ENCODE measurements at places on chromosomes 16 and 17.

DNA sequence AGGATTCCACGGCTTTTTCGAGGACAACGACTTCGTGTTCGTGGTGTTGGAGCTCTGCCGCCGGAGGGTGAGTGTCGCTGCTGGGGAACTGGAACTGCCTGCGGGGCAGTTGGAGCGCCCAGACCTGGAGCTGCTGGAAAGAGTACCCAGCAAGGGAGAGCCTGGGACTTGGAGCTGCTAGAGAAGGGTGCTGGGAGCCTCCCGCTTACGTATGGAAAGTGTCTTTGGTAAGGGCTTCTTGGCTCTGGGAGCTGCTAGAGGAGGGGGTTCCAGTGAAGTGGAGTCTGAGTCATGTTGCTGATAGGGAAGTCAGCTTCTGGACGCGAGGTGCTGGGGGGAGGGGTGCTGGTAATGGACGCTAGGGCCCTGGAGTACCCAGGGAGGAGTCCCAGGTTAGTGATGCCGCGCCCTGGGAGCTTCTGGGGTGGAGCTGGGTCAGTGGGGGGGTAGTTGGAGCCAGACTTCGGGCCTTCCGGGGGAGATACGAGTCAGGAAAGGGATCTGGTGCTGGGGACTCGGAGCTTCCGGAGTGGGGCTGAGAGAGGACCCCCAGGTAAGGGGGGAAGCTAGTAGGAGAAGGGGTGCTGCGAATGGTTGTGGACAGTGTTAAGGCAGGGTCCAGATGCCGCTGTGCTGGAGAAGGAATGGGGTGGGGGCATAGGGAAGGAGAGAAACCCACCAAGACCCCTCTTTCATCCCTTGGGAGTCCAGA, 741 bp downstream of the PLK1 start:
- DNase-seq, result no peak

DNA sequence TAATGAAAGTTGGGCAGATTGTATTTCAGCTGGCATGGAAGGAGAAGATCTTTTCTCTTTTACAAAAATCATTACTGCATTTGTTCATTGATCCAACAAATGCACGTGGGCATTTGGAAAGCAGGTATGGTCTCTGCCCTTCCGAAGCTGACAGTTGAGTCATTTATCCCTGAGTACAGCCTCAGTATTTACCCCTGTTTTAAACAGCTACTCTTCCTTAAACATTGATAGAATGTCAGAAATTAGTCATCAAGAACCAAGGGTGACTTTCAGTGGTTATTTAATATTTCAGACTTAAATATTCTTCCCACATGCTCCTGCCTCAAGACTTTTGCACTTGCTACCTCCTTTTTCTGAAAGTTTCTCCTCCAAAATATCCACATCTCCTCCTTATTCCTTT, 226.7 kb upstream of the HSBP1 start:
- no peak for DNase-seq

DNA sequence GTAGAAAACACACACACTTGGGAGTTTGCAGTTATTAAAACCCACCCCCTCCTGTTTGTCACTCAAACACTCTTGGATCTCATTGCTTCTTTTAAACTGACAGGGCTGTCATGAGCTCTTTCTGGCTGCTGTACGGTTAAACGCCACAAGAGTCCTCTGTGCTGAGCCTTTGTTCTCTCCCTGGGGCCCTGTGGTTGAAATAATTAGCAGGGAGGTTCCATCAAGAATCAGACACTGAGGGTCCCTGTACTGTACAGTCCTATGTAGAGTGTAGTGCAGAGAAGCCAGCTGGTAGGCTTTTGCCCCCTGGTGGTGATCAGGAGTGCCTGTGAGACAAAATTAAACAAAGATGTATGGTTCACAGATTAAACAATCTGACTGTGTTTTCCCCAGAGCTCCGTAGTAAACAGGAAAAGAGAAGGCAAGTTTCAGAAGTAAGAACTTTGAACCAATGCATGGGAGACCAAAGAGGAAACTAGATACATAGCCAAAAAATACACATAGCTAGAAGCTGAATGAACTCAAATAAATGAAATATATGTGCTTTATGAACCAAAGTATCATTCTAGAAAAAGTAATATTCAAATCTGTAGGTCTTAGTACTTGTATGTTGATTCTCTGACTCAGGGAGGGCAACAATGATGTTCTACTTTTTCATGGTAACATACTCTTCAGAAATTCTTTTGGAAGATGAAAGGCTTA, 1.4 kb upstream of the SSH2 start:
- peak; percentile 44 for DNase-seq

GRCh38 chr16:9570521-9570920, 479.1 kb downstream of the HAPSTR1 start:
- DNase-seq, result no peak

- DNase-seq, result no peak
Measured at GRCh38 chr17:41535764-41536481, 7.8 kb upstream of the KRT19 start.

DNA sequence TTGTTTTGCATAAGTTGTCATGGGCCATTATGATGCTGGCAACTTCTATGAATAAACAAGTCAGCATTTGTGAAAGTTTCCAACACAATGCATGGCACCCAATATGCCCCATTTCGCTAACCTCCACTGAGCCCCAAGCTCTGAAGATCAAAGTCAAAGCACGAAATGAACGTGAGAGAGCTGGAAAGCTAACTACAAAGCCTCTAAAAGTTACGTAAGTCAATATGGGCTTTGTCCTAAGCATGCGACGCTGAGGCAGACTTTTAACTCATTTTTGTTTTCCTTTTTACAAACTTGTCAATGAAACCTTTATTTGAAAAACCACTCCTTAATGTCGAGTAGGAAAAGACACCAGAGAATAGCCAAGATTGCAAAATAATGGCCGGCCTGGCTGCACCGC, 131.6 kb upstream of the NUDT7 start:
- no peak for DNase-seq

DNA sequence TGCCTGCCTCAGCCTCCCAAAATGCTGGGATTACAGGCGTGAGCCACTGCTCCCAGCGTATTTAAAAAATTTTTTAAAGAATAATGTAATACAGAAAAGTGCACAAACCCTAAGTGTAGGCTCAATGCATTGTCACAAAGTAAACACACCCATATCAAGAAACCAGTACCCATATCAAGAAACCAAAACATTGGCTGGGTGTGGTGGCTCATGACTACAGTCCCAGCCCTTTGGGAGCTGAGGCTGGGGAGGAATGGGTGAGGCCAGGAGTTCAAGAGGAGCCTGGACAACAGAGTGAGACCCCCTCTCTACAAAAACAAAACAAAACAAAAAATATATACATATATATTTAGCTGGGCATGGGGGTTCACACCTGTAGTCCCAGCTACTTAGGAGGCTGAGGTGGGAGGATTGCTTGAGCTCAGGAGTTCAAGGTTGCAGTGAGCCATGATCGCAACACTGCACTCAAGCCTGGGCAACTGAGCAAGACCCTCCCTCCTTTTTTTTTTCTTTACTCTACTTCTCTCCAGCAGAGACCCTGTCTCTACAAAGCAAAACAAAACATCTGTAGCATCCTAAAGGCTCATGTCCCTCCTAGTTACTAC, 9.3 kb upstream of the PRR14 start:
- DNase-seq, result no peak

- no peak for DNase-seq
Measured at GRCh38 chr17:72236980-72237633, 116.3 kb downstream of the SOX9 start.

DNA sequence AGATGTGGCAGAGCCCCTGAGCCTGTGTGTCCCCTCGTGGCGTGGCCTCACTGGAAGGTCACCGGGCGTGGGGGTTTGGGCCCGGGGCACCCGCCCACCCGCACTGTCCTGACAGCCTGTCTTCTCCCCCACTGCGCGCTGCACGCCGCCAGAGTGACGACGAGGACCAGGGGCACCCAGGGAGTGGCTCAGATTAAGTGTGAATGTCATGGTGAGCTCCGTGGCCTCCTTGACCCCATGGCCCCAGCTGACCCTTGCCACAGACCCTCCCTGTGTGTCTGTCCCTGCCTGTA, 15.1 kb downstream of the PRSS27 start:
- no peak for DNase-seq

GRCh38 chr17:33562792-33563191, 269.7 kb upstream of the ASIC2 start:
- no peak for DNase-seq

DNA sequence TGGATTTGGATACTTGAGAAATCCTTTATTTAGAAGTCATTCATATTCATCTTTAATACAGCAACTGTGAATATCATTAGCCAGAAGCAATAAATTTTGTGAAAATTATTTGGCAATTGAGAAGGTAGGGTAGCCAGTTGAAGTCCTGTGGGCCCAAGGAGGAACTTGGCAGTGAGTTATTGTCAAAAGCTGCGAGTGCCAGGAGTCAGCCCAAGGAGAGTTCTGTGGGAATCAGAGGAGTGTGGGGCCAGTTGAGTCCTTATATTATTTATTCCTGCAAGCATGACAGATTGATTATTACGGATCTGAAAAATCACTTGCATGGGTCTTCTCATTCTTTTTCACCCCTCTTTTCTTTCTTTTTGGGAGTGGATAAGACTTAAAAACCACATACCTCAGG, 38.3 kb downstream of the PRKCA start:
- DNase-seq, result no peak

DNA sequence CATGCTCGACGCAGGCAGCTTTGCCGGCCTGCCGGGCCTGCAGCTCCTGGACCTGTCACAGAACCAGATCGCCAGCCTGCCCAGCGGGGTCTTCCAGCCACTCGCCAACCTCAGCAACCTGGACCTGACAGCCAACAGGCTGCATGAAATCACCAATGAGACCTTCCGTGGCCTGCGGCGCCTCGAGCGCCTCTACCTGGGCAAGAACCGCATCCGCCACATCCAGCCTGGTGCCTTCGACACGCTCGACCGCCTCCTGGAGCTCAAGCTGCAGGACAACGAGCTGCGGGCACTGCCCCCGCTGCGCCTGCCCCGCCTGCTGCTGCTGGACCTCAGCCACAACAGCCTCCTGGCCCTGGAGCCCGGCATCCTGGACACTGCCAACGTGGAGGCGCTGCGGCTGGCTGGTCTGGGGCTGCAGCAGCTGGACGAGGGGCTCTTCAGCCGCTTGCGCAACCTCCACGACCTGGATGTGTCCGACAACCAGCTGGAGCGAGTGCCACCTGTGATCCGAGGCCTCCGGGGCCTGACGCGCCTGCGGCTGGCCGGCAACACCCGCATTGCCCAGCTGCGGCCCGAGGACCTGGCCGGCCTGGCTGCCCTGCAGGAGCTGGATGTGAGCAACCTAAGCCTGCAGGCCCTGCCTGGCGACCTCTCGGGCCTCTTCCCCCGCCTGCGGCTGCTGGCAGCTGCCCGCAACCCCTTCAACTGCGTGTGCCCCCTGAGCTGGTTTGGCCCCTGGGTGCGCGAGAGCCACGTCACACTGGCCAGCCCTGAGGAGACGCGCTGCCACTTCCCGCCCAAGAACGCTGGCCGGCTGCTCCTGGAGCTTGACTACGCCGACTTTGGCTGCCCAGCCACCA, 9.7 kb downstream of the VASN start:
- no peak for DNase-seq

GRCh38 chr16:75861311-75862097, 135.2 kb upstream of the CPHXL start:
- DNase-seq, result no peak

DNA sequence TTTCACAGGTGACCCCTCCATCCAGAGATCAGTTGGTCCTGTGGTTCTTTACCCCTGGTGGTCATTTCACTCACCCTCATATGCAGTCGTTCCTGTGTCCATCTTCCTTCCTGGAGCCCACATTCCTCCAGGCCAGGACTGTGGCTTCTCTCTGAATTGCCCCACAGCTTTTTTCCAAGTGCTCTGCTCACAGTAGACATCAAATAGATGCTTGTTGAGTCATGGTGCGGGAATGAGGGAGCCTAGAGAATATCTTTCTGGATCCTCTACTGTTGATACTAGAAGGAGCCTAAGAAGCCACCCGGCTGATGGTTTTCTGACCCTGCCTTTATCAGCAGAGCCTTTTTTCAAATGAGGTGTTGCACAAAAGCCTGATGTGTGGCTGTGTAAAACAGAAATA, 10.4 kb downstream of the USB1 start:
- no peak for DNase-seq

DNA sequence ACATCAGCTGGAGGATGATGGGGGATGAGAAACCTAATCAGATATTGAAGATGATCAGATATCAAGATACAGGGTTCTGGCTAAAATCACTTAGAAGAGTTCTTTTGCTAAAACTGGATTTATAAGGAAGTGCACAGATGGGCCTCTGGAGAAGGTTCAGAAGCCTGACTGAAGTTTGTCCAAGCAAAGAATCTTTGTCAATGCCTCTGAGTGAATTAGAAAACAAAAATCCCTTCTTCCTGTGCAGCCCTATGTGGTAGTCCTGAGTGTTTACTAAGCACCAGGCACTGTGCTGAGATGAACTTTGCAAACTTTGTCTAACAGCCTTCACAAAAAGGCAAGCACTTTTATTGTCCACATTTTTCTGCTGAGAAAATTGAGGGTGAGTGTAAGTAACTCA, 11.4 kb upstream of the CENPV start:
- DNase-seq, result no peak

DNA sequence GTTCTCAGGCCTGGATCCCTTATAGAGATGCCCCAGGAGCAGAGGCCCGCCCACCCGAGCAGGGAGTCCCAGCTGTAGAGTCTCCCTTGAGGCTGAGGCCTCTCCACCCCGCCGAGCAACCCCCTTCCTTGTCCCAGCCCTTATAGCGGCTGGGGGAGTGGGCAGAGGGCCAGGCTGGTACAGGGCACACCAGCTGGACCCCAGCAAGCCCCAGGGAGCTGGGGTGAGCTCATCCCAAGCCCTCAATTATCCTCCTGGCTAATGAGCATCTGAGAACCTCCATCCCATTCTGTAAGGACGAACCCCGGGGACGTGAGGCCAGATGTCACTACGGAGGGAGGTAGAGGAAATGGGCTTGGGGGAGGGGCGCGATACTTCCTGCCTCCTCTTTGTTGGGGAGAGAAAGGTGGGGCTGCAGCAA, 3.2 kb upstream of the SNN start:
- DNase-seq, result no peak

DNA sequence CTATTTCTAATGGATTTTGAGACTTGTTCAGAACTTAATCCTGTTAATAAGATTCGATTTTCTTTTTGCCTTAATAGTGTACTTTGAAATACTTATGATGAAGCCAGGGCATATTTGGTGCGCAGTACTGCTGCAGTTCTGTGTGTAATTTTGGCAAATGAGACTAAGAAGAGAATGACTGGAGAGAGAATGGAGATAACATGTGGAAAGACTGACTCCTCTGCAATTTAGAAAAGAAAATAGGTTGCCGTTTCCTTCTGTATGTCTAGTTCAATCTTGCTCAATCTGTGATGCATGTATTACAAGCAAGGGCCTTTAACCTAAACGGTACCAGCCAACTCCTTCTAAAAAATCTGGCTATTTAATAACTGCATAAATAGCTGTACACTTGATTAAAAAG, 285.1 kb upstream of the CDH11 start:
- no peak for DNase-seq

GRCh38 chr16:54282928-54283724, 3.5 kb downstream of the IRX3 start:
- DNase-seq, result no peak

DNA sequence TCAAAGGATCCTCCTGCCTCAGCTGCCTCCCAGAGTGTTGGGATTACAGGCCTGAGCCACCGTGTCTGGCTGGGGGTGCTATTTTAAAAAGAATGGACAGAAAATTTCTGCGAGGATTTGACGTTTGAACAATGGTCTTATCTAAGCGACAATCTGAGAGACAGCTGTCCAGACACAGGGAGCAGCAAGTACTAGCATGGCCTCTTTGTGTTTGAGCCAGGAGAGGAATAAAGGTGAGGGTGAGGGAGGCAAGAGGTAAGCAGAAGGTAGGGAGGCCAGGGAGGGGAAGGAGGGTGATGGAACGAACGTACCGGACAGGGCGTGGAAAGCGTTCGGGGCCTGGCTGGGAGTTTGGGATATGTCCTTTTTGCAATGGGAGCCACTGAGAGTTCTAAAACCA, 59.2 kb downstream of the PITPNC1 start:
- DNase-seq, result no peak

Measured in GM04504 (cell line).